ENCODE measurements at places on chromosomes 4 and X.

DNA sequence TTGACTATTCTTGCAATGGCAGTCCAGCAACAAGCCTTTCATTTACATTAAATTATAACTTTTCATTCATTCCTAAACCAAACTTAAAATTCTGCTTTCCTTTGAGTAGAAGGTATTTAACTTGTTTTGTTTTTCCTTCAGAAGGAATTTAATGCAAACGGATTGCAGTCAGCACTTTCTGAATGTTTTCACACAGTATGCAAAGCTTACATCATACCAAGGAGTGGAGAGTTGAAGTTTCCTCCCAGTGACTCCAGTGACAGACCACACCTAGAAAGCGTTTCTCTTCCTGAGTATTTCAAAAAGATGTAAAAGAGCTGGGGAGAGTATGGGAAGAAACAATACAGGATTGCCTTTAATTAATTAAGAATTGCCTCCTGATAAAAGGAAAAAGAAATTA is 8.1 kb downstream of the EPGN start:
- DNase-seq = no peak

GRCh38 chr4:154626793-154627484 is 14.5 kb upstream of the FGG start:
- no peak for DNase-seq

DNA sequence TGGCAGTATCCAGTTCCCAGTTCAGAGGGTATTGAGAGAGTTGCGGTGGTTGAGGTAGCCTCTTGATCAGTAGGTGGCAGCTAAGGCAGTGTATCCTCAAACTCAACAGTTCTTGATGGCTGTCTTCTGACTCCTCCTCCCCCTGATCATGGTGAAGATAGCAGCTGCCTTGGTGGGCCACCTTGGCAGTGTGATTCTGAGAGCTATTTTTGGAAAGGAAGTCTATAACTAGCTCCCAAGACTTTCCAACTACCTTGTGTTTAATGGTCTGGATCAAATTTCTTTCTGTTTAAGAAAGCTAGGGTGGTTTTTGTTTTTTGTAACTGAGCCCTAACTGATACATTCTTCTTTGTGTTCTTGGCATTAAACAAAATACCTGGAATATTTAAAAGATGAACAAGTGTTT is 10.5 kb upstream of the TBC1D19 start:
- no peak for DNase-seq

GRCh38 chr4:92241094-92241493 is 62.7 kb upstream of the GRID2 start:
- DNase-seq = no peak

GRCh38 chrX:149374751-149375150 is 130.4 kb downstream of the IDS start:
- DNase-seq = no peak

- no peak for DNase-seq
These were observed 200.9 kb upstream of the MID1 start for GRCh38 chrX:10821293-10821692.

GRCh38 chrX:68417651-68418050 is 15.6 kb downstream of the OPHN1 start:
- DNase-seq = no peak

DNA sequence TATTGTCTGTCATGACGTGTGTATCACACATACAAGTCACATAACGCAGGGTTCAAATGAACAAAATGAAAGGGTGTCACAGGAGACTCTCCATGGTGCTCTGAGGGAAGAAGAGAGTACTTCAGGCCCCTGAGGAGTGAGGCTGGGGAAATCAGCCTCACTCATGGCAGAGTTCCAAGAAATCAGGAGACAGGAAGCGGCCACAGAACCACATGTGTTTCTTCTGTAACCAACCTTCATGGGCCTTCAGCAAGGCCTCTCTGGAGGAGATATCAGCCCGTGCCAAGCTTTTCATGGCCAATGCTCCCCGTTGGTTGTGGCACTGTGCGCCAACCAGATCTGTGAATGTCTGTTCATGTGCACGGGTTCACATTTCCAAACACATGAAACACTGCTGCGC is 76.0 kb downstream of the NAT8L start:
- DNase-seq = no peak

DNA sequence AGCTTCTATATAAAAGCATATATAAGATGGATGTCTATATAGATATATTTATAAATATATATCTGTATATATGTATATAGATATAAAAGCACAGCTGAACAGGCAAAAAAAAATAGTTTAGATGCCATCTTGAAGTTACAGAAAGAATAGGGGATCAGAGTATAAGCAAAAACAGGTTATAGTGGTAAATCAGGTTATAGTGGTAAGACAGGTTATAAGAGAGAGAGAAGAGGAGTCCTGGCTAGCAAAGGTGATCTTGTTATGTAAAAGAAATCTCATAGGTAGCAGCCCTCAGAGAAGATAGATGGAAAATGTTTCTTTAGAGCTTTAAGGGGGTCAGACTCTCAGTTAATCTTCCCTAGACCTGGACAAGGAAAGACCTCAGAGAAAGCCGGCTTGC is 1263.1 kb downstream of the PCDH7 start:
- DNase-seq = no peak

DNA sequence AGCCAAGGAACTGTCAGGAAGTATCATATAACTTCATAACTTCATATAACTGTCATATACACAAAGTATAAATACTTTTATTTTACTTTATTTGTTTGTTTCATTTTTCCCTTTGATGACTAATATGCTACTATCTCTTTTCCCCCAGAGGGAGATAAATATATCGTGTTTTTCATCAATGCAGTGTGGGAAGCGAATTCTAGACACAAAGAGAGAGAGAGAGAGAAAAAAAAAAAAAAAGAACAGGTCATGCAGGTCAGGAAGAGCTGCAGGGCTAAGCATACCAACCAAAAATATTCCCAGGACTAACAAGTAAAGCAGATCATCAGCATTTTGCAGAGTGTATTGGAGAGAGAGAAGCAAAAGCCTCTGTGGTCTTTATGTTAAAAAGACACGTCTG is 1849.2 kb downstream of the STIM2 start:
- no peak for DNase-seq

GRCh38 chrX:22520128-22520828 is 247.6 kb downstream of the CBLL2 start:
- DNase-seq = no peak

DNA sequence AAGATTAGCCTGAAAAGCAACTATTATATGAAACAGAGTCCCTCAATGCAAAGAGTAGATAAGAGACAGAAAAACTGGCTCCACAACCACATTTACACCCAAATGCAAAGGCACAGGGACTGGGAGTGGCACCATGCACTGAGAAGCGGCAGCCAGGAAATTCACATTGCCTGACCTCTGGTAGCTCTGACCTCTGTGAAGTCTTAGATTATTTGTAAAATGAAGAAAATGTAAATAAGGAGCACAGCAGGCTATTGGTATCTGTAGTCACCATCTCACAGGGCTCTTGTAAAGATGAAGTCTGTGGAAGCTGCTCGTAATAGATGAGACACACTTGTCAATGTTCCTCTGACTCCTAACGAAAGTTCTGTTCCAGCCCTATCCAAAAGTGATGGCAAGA is 69.7 kb downstream of the FAT1 start:
- DNase-seq = no peak

- DNase-seq = peak; percentile 65
These were observed 28.8 kb upstream of the CFAP47 start for GRCh38 chrX:35890699-35891098.

- DNase-seq = no peak
These were observed 102.7 kb downstream of the PHOX2B start for GRCh38 chr4:41645728-41646390.

DNA sequence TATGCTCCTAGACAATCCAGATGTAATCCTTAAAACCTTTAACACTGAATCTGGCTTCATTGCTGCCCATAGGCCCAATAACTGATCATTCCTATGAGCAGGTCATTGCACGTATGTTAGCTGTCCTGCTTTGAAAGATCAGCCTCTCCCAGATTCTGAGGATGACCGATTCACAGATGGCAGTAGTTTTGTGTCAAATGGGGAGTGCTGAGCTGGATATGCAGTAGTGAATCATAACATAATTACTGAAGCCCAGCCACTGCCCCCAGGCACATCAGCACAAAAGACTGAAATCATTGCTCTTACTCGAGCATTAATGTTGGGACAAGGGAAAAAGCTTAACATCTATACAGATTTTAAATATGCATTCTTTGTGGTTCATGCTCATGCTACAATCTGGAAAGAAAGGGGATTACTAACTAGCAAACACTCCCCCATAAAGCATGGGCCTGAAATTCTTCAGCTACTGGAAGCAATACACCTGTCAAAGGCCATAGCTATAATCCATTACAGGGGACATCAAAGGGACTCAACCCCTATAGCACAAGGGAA is 16.4 kb upstream of the ZNF280C start:
- no peak for DNase-seq

DNA sequence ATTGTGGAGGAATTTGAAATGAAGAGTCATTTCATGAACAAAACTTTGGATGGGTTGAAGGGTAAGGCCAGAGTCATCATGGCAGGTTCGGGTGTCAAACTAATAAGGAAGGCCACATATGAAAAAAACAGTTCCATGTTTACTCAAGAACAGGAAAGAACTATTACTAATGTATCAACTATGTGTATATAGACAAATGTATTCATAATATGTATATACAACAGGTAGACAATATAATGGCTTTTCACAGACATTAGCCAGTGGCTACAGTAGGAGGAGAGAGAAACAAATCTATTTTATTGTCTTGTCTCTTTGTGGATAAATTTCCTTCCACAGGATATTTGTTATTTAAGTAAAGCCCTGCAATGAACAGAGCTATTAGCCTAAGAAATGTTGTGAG is 101.1 kb downstream of the CBLL2 start:
- no peak for DNase-seq

GRCh38 chrX:136049608-136050007 is 64.4 kb downstream of the SLC9A6 start:
- no peak for DNase-seq

GRCh38 chrX:108464604-108465003 is 25.0 kb downstream of the COL4A5 start:
- no peak for DNase-seq

- DNase-seq = no peak
These were observed 310.0 kb downstream of the PDHA2 start for GRCh38 chr4:96149894-96150293.

- no peak for DNase-seq
These were observed 1381.6 kb upstream of the TENM3 start for GRCh38 chr4:180861651-180862050.

DNA sequence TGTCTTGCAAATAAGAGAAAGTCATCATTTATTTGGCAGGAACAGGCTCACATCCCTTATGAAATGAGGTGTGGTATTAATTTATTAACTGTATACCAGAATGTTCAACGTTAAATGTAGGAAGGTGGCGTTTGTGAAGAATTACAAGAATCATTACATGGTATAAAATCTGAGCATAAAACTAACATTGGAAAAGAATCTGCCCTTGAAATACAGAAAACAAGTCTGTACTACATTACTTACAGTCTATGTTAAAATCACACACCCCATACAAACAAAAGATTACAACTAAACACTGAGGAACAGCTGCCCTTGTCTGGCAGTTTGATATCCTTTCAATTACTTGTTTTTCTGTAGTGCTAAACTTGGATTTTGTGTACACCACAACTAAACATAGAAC is 131.1 kb downstream of the DCHS2 start:
- no peak for DNase-seq

DNA sequence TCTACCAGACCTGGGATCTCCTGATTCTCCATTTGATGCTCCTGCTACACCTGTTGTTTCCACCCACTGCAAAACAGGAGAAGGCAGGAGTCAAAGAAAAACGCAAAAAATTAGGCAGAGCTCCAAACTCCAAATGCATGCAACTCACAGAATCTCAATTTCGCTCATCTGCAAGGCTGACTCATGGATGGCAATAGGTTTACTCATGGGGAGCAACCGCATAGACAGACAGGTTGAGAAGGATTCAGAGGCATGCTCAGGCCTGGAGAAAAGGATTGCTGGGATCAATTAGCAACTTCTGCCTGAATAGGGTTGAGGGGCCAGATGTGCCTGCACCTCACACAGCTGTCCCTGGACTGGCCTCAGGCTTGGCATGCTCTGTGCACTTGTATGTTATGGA is 231.0 kb downstream of the LDB2 start:
- DNase-seq = no peak

- DNase-seq = no peak
These were observed 3.0 kb upstream of the SHOX start for GRCh38 chrX:627510-627981.

All from HT-29 (cell line).